ENCODE measurements at places on chromosomes 7 and 10. TPM values are rescaled to one million over a fixed set of nuclear protein-coding genes. Genes with fewer than 3 reads are reported as not detected.
A peak's percentile ranks its signal among the peaks of the same experiment; 100 is the strongest.

- DNase-seq = no peak
Observed at GRCh38 chr10:24505759-24506158, 217.9 kb downstream of the ARHGAP21 start.

- DNase-seq = no peak
Observed at GRCh38 chr10:53479365-53479764, 706.8 kb upstream of the MBL2 start.

GRCh38 chr7:98107313-98107721 is 655 bp downstream of the LMTK2 start:
- no peak for DNase-seq

GRCh38 chr10:116947841-116948529 is 57.0 kb downstream of the SHTN1 start:
- no peak for DNase-seq

GRCh38 chr10:3805791-3806461 is 20.9 kb upstream of the KLF6 start:
- DNase-seq = peak; percentile 86

FFAR4 gene
- not detected for total RNA-seq

DNA sequence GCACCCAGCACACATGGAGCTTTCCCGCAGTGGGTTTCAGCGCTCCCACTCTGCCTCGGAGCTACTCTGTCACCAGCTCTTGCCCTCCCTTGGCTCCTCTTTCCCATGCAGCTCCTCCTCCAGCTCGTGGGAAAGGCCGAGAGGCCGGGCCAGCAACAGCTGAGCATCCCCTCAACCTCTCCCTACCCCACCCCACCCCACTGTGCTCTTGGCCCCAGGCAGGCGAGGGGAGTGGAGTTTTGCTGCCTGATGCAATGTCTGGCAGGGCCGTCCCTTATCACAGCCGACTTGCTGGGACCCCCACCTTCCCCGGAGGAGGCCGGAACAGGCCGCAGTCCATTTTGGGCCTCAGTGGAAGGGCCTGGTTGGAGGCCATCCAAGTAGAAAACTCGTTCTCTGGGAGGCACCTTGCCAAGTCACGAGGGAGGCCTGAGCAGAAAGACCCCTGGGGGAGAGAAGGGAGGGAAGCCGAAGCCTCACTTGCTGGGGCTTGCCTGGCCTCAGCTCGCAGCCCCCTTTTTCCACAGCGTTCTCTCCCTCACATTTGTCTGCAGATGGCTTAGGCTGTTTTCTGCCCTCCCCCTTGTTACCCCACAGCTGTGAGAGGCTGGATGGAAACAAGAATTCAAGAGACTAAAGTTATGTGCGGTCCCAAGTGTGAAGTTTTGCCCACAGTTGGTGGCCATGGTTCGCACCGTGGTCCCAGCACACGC is 35.3 kb downstream of the CHST3 start:
- DNase-seq = peak; percentile 84

SPDYE11 gene
- total RNA-seq = not detected

- DNase-seq = no peak
Observed at GRCh38 chr10:34166354-34166753, 648.7 kb downstream of the PARD3 start.
